ENCODE measurements at places on chromosomes 3 and 15. TPM values are rescaled to one million over a fixed set of nuclear protein-coding genes. Genes with fewer than 3 reads are reported as not detected.

GRCh38 chr3:74055061-74055460 lies 430.3 kb upstream of the PDZRN3 start:
- no peak for DNase-seq

DNA sequence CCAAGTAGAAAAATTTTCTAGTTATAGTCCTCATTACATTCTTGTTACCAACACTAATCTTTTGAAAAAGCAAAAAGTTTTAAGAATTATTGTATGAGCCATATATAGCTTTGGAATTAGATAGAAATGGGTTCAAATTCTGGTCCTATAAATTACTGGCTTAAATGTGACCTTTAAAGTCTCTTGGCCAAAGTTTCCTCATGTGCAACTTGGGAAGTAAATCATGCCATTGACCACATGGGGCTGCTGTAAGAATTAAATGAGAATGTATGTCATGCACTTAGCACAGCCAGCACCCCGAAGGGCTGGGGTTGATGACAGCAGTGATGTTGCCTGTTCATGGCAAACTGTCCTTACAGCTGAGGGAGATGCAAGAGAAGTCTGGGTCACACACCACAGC lies 108.3 kb downstream of the TOP2B start:
- no peak for DNase-seq

GABRB3 gene
- 79.5 TPM for total RNA-seq

DNA sequence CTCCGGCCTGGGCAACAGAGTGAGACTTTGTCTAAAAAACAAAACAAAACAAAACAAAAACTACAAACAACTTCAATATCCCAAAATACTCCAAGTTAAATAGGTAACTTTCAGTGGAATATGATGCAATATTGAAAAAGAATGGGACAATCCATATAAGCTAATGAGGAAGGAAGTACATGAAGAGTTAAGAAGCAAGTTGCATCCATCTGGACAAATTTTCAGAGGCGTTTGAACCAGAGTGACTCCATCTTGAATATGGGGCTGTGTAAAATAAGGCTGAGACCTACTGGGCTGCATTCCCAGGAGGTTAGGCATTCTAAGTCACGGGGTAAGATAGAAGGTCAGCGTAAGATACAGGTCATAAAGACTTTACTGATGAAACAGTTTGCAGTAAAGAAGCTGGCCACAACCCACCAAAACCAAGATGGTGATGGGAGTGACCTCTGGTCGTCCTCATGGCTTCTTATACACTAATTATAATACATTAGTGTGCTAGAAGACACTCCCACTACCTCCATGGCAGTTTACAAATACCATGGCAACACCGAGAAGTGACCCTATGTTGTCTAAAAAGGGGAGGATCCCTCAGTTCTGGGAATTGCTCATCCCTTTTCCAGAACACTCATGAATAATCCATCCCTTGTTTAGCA lies 58.1 kb upstream of the LCTL start:
- DNase-seq = no peak

CFAP161 gene
- 5.4 TPM for total RNA-seq
